CD4-positive, alpha-beta T cell treated with Interleukin-2 at 100 ng/mL for 4 hours (primary cell): ENCODE measurements at places on chromosomes 5 and 9.
A peak's percentile ranks its signal among the peaks of the same experiment; 100 is the strongest.

DNA sequence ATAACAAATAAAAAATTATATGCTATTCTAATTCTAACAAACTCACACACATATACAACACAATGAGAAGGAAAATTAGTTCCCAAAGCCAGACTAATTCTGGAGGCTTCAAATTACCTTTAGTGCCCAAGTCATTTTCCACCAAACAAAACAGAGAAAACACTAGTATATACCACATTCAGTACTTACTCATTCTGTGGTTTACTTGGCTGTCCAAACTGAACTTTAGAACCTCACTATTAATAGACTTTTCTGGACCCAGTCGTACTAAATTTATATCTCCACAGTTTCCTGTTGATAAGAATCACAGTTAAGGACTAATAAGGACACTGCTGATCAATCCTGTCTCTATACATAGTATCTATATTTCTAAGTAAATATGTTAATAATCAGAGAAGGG is 66.4 kb downstream of the SETX start:
- no peak for DNase-seq

DNA sequence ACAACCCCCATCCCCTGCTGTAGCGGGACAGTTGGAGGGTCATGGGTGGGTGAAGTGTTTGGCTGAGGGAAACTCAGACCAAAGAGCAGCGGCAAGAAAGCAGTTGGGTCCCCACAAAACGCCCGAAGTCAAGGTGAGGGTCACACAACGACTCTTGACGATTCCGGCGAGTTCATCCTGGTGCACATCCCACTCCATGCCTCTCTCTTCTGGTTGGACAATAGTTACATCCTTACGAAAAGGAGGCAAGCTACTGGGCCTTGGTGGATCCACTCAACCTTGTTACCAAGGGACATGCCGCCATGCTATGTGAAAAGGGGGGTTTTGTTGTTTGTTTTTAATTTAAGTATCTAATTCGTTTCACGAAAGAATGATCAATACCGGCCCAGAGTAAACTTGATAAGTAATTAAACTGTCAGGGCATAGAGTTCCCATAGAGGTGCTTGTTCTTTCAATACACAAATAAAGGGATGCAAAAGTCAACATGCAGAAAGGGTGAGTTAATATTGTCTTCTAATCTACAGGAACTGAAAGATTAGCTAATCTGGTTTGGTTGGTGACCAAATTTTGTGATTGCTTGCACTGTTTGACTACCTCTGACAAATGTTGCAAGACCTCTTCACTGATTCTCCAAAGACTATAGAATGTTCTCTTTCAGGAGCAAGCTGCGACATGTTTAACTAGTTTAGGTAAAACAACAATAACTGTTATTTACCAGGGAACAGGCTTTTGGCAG is 732 bp upstream of the SMIM15 start:
- DNase-seq, result peak; percentile 2

DNA sequence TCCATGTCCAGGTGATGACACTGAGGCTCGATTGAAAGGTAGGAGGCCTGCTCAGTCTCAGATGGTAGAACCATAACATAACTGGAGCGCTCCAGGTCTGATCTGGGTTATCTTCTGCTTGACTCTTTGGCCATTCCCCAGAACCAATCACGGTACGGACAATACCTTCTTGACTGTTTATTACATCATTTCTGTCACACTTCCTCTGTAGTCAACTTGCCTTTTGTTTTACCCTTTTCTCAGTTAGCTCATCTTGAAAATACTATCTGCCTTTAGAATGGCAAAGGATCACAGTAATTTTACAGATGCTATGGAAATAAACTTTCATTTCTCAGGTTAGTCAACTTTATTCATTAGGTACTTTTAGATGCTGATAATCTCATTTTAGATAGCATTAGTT is 22.4 kb downstream of the GLRA1 start:
- DNase-seq, result no peak

- DNase-seq, result no peak
Measured at GRCh38 chr5:136073714-136074529, 45.1 kb downstream of the TGFBI start.

DNA sequence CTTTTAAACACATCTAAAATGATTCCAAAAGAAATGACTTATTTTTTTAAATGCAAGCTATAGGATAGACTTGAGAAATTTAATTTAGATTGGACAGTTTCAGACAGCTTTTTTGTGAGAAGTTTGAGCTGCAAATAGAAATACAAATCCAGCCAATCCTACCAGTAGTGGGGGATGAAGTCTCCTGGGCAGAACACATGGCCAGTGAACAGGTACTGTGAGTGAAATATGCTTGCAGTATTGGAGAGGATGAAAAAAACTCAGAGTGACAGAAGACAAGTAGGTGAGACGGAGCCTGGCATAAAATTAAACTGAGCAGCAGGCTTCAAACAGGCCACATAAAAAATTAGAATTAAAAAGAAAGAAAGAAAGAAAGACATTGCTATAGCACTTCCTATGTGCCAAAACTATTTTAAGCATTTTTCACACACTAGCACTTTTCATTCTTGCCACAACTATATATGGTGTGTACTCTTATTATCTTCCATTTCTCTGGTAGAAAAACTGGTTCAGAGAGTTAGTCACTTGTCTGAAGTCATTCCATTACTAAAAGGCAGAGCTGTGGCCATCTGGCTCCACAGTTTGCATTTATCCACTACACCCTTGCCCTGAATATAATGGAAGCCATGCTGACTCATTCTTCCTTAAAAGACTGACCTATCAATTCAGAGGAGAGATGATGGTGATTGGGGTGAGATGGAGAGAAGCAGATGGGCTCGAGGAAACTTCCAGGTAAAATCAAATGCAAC is 310.2 kb upstream of the CTNND2 start:
- DNase-seq, result no peak

- no peak for DNase-seq
Measured at GRCh38 chr5:148541054-148541835, 113.1 kb downstream of the HTR4 start.

- no peak for DNase-seq
Measured at GRCh38 chr9:89675058-89675742, 70.4 kb downstream of the GADD45G start.

GRCh38 chr5:180464603-180464970 is 29.6 kb upstream of the CNOT6 start:
- DNase-seq, result no peak

GRCh38 chr5:54094706-54095105 is 215.7 kb downstream of the ARL15 start:
- DNase-seq, result no peak
